ENCODE measurements at places on chromosomes 1 and 21.
A peak's percentile ranks its signal among the peaks of the same experiment; 100 is the strongest.

DNA sequence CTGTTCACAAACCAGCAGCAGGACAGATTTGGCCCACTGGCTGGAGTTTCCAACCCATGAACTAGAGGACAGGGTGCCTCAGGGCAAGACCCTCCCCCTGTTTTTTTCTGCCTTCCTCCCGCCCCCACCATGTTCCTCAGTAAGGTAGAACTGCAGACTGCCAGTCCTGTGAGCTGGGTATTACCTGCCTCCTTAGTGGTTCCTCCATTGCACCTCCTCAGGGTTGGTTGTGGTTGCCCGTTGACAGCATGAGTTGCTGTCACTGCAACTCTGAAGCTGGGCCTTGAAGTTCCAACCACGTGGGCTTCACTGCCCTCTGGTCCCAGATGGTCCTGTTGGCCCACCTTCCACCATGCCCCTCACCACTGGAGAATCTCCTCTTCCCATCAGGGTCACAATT is 28.8 kb downstream of the TENT5C start:
- no peak for DNase-seq

DNA sequence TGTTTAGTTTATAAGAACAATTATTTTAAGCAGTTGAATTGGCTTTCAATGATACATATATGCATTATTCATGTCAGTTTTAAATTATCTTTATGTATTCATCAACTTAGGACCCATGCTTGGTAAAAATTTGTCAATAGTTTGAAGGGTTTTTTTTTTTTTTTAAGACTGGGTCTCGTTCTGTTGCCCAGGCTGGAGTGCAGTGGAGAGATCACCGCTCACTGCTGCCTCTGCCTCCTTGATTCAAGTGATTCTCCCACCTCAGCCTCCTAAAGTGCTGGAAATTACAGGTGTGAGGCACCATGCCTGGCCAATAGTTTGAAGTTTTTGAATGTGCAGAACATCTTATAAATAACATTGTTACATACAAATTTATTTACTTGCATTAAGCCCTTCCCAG is 1671.0 kb upstream of the B3GALT2 start:
- no peak for DNase-seq

- DNase-seq: no peak
Observed at GRCh38 chr1:232587141-232588008, 42.6 kb downstream of the SIPA1L2 start.

DNA sequence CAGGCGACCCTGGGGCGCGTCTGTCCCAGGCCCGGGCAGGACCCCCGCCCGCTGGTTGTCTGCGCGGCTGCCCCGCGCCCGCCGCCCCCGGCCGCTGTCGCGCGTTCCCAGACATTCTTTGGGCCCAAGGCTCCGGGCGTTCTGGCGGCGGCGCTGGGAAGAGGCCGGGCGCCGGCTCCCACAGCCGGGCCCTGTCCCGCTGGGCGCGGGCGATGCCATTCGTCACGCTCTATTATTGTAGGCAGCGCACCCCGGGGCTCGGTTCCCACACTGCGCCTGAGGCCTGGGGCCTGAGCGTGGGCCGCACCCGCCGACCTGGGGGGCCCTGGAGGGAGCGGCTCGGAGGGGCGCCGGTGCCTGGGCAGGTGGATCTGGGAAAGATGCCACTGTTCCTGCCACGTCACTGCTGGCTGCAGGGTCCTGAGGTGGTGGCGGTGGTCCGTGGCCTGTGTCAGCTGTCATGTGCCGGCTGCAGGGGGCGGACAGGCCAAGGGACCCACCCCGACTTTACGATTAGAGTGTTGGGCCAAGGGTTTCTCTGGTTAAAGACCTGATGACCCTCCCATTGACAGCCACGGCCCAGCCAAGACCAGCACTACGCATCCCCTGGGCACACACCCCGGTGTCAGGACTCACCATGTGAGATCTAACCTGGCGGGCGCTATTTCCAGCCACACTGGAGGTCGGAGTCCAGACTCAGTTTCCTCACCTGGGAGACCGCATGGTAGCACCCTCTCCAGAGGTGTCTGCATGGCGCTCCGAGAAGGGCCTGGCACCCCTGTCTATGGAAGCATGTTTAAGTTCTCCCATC is 55.1 kb upstream of the ADARB1 start:
- DNase-seq: peak; percentile 65

- DNase-seq: no peak
Observed at GRCh38 chr1:152436593-152437496, 22.8 kb upstream of the CRNN start.

GRCh38 chr1:190338829-190339228 is 138.8 kb downstream of the BRINP3 start:
- DNase-seq: no peak

GRCh38 chr1:58395355-58395754 is 151.2 kb downstream of the OMA1 start:
- no peak for DNase-seq

- DNase-seq: no peak
Observed at GRCh38 chr1:41480204-41481108, 4.0 kb downstream of the EDN2 start.
